Activated CD8-positive, alpha-beta memory T cell treated with anti-CD3 and anti-CD28 coated beads for 1 hour (primary cell): ENCODE measurements at places on chromosomes 1 and 21.

GRCh38 chr1:99944192-99944591, 25.6 kb upstream of the SLC35A3 start:
- no peak for DNase-seq

DNA sequence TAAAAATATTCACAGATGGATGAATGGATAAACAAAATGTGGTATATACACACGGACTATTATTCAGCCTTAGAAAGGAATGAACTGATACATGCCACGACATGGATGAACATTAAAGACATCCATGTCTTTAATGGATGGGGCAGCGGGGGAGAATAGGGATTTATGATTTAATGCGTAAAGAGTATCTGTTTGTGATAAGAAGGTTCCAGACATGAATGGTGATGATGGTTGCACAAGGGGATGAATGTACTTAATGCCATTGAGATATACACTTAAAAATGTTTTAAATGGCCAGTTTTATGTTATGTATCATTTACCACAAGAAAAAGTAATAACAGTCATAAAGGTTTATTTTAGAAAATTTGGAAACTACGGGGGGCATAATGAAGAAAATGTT, 108.6 kb upstream of the WLS start:
- no peak for DNase-seq

GRCh38 chr1:21022279-21023040, 154.2 kb downstream of the EIF4G3 start:
- no peak for DNase-seq

DNA sequence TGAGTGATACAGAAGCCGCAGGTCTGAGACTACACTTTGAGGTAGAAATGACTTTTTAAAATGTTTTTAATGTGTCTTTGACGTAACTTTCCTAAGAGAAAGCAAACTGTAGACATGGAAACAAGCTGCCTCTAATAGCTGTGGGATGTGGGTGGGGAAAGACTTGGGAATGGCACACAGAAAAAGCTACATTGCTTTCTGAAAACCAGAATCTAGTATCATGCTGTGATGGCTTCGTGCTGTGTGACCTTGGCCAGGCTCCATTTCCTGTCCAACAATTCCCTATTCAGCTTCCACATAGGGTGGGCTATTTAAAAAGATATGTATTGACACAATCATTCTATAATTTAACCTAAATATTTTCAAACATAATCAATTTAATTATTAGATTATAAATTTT, 909.1 kb downstream of the NCAM2 start:
- no peak for DNase-seq

GRCh38 chr1:1308756-1309250, 406 bp downstream of the PUSL1 start:
- DNase-seq: no peak

GRCh38 chr1:190474650-190475211, 2.9 kb downstream of the BRINP3 start:
- DNase-seq: no peak
